NCI-H345 (cell line): ENCODE measurements at places on chromosomes 11 and 22.
A peak's percentile ranks its signal among the peaks of the same experiment; 100 is the strongest.

DNA sequence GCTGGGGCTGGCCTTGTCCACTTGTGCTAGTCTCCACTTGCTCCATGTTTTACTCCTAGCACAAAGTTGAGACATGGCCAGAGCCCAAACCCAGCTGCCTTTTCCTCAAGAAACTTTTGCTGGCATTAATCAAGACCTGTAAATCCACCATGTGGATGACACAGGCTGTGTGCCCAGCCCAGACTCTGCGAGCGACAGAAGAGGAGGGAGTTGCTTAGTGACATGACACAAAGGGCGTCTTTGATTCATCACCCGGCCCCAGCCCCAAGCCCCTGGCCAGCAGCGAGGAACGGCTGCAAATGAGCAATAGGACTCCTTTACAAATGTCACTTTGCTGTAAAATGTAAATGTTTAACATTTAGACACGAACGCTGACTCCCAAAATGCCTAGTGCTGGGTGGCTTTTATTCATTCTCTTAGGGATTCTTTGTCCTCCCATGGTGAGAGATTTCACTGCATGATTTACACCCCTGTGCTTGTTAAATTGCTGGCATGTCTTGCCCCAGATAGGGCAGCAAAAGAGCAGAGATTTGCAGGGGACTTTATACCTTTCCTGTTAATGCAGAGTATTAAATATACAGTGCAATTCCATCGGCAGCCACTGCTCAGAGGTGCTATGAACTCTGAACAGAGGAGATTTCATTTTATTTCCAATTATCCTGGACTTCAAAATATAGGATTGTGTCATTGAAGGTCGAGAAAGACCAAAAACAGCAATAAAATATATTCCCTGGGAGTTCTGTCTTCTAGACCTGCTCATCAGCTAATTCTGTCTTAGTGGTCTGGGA lies 263.6 kb upstream of the NCAM1 start:
- DNase-seq = no peak

DNA sequence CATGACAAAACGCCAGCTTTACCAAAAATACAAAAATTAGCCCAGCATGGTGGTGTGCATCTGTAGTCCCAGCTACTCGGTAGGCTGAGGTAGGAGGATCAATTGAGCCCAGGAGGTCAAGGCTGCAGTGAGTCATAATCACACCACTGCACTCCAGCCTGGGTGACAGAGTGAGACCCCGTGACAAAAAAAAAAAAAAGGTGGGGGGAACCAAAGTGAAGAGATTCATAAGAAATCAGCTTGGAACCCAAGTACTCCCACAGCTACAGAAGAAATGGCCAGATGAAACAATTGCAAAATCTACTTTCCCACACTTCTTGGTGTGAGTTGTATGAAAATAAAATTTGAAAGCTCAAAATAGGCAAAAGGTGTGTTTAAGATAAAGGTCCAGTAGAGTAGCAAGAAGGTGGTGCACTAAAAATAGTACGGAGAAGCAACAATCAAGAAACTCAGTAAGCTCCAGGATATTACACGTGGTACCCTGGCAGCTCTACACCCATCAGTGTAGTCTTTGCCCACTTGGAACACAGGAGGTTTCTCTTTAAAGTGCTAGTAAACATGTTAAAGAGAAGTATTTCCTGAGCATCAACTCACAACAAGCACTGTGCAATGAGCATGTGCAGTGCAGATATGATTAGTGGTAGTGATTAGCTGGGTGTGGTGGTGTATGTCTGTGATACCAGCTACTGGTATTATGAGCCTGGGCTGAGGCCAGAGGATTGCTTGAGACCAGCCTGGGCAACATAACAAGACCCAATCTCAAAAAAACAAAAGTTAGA lies 5.3 kb downstream of the HARBI1 start:
- DNase-seq = no peak

GRCh38 chr11:114154271-114155047 lies 94.9 kb downstream of the ZBTB16 start:
- DNase-seq = no peak

DNA sequence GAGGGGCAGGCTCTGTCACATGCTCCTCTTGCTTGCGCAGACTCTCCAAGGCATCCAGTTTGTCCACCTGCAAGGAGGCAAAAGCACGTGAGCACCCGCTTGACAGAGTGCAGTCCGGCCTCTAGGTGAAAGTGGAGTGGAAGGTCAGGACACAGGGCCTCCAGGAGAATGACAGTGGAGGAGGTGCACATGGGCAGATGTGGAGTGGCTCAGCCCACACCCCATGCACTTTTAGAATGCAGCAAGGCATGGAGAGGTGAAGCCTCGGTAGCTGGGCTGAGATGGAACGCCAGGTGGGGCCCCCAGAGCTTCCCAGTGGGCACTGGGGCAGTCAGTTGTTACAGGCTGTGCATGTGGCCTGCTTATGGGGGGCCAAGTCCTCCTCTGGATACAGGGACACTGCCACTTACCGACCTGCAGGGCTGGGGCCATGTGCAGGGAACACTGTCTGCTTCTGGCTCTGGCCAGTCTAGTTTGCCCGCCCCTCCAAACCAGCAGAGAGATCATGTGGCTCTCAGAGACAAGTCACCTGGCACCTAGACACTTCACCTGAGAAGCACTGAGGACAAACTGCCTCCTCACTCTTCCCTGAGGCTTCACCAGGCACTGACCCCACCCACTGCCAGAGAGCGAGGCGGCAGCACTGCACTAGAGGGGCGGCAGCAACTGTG lies 2.3 kb upstream of the SLC25A1 start:
- DNase-seq = no peak

DNA sequence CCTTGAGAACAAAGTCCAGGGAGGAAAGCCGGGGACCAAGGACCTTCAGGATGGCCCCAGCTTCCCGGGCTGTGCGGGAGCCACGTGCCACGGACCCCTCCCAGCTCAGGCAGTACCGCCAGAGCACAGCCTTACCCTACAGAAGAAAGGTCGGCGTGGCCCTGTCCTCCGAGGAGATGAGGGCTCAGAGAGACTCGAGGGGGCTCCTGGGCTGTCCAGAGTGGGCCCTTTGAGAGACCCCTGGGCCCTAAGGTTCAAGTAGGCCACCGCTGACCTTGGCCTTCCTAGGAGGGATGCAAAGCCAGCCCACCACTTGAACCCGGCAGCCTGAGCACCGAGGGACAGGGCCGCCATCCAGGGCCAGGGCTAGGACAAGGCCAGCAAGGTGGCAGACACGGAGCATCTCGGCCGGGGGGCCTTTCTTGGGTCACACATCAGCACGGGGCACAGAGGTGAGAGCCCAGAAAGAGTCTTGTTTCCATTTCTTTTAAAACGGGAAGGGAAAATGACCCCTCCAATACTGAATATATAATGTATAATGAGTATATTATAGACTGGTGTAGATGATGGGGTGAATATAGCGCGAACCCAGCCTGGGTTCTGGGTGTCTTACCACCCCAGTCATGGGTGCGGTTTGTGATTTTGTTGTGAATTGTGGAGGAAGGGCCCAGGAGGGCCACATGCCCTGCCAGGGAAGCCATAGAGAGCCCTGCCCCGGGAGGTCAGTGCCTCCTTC lies 34.4 kb upstream of the PPARA start:
- DNase-seq = no peak

DNA sequence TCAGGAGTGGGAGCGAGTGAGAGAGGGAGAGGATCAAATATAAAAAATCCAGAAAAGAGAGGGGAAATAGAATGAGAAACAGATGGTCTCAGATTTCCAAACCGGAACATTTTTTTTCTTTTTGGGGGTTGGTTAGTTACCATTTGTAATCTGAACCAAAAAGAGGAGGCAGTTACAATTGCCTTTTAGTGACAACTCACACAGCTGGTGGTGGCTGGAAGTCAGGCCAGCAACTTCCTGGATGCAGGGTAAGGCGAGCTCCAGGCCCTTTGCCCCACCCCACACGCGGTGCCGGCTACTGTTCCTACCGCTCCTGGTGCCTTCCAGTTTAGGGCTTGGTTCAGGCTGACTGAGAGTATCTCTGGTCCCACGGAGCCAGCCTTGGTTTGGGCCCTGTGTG lies 21.0 kb upstream of the UBASH3B start:
- DNase-seq = no peak

GRCh38 chr11:72736452-72737069 lies 15.6 kb downstream of the ARAP1 start:
- DNase-seq = no peak

- DNase-seq = peak; percentile 21
Observed at GRCh38 chr22:22593964-22594656, 35.0 kb upstream of the PRAME start.

DNA sequence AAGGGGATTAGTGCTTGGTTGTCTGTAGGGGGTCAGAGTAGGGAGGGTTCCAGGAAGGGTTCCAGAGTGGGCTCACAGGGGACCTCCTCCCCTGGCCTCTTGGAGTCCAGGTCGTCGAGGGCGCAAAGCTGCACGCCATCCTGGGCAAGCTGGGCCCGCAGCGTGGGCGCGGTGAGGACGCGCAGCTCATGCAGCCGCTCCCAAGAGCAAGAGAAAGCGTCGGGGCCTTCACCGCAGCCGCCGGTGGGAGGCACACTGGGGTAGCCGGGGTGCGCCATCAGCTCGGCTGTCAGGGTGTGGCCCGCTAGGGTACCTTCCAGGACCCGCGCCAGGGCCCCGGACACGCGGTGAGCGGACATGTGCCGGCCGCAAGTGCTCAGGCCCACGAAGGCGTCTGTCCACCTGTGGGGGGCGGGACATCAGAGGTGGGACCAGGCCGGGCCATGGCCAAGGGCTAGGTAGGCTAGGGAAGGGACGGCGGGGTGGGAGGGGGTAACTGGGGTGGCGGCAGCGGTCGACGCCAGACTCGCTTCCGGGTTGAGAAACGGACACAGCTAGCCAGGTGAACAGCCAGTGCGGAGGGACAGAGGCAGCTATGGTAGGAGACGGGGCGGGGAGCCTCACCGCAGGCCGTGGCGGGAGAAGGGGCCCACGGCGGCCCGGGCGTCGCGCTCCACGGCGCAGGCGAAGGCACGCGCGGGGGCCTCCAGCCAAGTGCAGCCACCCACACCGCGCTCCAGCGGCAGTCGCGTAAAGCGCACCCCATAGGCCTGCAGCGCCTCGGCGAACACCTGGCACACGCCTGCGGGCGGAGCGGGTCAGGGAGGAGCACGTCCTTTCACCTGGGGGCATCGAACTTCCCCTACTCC lies 1.2 kb downstream of the YDJC start:
- DNase-seq = no peak

GRCh38 chr22:40147388-40148176 lies 30.1 kb upstream of the TNRC6B start:
- DNase-seq = no peak

DNA sequence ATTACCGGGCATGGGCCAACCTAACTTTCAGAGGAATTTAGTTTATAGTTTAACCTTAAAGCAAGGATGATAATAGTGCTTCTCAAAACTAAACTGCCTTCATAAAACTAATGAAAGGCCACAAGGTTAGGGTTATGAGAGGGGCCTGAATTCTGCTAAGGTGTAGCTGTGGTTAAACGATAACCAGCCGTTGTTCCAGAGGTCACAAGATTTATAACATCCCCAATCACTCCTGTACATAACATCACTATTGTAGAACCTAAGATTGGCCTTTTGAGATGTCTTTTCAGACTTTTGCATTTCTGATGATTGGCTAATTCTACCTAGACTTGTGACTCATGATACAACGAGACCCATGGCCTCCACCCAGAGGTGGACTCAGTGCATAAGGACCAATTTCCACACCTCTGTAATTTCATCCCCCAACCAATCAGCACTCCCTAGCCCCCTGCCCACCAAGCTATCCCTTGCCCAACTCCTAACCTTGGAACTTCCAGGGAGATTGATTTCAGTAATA lies 69.8 kb downstream of the ADAMTS15 start:
- DNase-seq = no peak

GRCh38 chr11:88620568-88621130 lies 283.1 kb upstream of the CTSC start:
- no peak for DNase-seq
